SHP77 (cell line): ENCODE measurements at places on chromosomes 16 and 17.
A peak's percentile ranks its signal among the peaks of the same experiment; 100 is the strongest.

DNA sequence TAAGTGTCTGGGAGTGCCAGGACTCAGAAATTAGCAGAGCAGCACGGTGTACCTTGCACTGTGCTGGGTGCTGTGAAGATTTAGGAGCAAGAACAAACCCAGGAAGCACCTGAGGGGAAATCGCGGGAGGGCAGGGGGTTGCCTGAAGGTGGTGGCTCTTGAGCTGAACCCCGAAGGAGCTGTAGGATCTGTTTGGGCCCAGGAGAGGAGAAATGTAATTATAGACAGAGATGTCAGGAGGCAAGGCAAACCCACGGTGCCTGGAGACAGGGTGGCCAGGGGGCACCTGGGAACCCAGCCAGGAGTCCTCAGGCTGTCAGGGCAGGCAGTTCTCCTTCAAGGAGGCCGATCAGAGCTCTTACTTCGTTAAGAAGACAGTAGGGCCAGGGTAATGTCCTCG lies 109.1 kb downstream of the C16orf78 start:
- DNase-seq: no peak

DNA sequence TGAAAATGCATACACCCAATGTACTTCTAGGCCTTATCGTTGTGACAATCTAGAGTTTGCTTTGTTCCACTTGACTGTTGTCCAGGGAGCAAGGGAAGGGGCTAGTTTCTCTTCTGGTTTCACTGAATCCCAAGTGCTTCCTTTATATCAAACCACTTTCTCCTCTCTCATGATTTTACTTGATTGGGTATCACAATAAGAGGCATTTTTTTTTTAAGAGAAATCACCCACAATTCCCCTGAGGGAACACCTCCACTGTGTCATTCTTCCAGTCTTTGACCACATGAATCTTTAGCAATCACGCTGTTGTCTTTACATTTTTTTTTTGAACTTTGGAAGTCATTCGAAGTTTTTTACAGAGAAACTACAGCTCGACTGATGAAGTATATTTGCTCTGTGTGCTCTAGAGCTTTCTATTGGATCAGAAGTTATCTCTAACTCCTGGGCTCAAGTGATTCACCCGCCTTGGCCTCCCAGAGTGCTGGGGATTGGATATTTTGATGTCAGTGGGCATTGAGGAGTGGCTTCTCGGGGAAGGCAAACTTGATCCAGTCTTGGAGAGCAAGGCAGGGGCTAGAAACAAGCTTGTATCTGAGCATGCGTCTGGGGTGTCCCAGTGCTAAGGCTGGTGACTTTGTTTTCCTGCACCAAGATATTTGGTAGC lies 3.0 kb downstream of the CDH1 start:
- DNase-seq: no peak

GRCh38 chr16:3748307-3748706 lies 31.0 kb upstream of the TRAP1 start:
- no peak for DNase-seq

- DNase-seq: no peak
These were observed 73.3 kb upstream of the CNEP1R1 start for GRCh38 chr16:49951574-49952195.

DNA sequence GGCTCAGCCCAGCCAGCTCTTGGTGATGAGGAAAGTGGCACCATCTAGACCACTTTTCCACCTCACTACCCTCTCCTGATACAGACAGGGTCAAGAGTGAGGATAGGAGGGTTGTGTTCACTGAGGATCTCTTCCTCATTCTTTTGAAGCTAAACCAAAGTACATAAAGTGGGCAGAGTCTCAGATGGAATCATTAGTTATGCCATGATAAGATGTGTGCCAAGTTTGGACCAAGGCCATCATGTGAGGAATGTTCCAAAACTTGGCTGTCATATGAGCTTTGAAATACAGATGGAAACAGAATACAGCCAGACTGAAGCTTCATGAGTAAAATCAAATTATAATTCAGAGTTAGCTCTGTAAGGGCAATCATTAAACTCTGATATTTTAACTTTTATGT lies 37.2 kb downstream of the ACSM1 start:
- DNase-seq: no peak

DNA sequence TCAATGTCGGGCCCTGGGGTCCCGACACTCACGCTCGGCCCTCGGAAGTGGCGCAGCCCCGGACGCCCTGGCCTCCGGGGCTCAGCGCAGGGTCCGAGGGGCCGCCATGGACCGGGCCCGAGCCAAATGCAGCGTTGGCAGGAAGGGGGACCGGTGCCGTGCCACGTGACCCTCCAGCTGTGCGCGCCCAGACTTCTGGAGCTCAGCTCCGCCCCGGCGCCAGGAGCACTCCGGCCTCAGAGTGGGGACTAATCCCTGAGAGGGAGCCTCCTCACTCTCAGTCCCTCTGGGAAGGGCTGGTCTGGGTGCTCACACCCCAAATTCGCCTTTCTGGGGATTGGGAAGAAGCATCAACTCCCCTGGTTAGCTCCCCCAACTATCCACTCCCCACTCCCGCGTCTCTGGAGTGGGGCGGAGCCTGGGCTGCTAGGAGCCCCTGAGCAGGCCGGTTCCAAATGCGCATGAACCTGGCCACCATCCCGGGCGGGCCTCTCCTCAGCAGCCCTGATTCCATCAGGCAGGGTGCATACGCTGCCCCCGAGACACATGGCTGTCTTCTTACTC lies at the start of gene B3GNT9:
Gene B3GNT9 (minus strand): TSS at position 166 of the 564 bp plus-strand sequence. CDS start 513 bp downstream, outside the sequence.
- no peak for DNase-seq

DNA sequence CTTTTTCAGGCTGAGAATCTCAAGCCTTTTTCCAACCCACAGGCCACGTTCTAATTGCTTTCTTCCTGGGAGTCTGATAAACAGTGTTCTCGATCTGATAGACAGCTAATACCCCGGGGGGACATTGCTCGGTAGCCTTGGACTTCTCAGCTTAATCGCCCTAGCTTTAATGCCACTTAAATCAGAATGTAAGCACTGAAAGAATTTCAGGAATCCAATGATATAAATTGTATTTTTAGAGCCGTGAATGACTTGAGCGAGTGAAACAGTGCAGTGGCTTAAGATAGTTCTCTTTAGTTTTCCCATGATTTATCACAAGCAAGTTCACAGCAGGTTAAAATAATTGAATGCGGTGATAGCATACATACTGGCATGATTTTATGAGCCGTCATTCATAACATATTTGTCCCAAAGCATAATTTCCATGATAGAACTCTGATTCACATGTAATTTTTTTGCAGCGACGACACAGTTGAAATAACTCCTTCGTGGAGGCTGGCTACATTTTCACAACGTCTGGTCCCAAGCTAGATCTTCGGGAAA lies 116.1 kb upstream of the MYOCD start:
- DNase-seq: no peak

- DNase-seq: no peak
These were observed 18.4 kb upstream of the RBBP6 start for GRCh38 chr16:24520983-24521382.

- no peak for DNase-seq
These were observed 45.0 kb downstream of the SLC7A5 start for GRCh38 chr16:87824016-87824990.

GRCh38 chr17:1561420-1562175 lies 994 bp downstream of the PITPNA start:
- peak; percentile 33 for DNase-seq

- DNase-seq: no peak
These were observed 1.1 kb downstream of the PHF12 start for GRCh38 chr17:28950017-28950751.

DNA sequence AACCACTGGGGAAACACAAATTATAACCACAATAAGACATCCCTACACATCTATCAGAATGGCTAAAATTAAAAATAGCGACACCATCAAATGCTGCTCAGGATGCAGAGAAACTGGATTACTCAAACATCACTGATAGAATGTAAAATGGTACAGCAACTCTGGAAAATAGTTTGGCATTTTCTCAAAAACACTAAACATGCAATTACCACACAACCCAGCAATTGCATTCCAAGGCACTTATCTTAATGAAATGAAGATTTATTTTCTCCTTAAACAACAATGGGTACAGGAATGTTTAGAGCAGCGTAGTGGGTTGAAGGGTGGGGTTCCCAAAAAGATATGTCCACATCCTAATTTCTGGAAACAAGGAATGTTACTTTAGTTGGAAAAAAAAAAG lies 309.0 kb upstream of the PMFBP1 start:
- no peak for DNase-seq

DNA sequence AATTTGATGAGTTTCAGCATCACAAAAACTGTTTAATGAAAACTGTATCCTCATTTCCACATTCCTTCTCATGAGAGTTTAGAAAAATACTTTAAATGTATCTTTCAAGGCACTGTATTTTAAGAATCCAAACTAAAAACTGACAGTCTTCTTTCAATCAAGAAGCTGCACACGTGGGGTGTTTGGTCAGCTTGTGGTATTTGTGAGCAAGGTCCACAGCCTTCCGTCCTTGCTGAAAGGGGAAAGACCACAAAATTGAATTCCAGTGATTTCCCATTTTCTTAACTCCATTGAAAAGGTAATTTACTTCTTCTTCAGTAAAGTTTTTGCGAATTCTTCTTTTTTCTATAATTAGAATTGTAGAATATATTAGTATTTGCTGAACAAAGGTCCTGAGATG lies 3.4 kb upstream of the DYNC1LI2 start:
- DNase-seq: no peak

- no peak for DNase-seq
These were observed 5.4 kb downstream of the DVL2 start for GRCh38 chr17:7228920-7229319.
